ENCODE measurements at places on chromosomes 3 and 15.

- DNase-seq: no peak
These were observed 169.2 kb downstream of the ROBO1 start for GRCh38 chr3:79598594-79598993.

DNA sequence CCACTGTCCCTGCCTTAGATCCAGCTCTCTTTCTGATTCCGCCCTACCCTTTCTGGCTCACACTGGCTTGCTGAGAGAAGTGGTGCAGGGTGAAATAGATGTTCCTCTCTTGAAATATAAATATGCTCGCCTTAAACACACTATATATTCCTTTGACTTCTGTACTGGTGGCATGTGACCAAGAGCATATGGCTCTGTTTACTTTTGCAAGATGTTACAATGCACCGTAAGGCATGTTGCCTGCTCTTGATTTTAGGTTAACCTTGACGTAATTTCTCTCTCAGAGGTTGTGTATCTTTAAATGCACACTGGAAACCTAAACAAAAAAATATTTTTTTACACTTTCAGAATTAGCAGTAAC is 749 bp downstream of the RSRC1 start:
- DNase-seq: no peak

DNA sequence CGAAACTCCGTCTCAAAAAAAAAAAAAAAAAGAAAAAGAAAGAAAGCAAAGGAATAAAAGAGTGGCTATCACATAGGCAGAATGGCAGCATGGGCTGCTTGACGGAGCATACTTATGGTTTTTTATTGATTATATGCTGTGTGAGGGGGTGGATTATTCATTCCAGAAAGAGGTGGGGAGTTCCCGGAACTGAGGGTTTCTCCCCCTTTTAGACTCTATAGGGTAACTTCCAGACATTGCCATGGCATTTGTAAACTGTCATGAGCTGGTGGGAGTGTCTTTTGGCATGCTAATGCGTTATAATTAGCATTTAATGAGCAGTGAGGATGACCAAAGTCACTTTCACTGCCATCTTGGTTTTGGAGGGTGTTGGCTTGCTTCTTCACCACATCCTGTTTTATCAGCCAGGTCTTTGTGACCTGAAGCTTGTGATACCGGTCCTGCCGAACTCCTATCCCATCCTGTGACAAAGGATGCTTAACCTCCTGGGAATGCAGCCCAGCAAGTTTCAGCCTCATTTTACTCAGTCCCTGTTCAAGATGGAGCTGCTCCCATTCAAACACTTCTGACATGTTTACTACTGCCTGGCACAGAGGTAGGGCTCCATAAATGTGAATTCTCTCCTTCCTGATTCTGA is 15.8 kb upstream of the ABHD17C start:
- no peak for DNase-seq

- DNase-seq: no peak
These were observed 422.5 kb upstream of the CDIN1 start for GRCh38 chr15:36156879-36157427.

DNA sequence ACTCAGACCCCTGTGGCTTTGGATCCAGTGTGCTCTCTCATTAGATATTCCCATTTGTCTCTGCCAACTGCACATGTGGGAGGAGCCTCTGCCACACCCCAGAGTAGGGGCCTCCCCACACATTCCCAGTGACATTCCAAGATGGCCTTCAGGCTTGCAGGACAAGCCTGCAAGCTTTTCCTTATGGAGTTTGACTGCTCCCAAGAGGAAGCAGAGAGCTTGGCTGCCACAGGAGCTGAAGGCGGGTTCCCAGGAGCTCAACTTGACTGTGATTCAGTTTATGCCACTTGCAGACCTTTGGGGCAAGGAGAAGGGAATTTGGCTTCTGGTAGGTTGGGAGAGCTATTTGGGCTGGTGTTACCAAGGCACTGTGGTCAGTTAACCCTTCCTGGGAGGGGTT is 22.5 kb upstream of the EPHB1 start:
- DNase-seq: no peak

DNA sequence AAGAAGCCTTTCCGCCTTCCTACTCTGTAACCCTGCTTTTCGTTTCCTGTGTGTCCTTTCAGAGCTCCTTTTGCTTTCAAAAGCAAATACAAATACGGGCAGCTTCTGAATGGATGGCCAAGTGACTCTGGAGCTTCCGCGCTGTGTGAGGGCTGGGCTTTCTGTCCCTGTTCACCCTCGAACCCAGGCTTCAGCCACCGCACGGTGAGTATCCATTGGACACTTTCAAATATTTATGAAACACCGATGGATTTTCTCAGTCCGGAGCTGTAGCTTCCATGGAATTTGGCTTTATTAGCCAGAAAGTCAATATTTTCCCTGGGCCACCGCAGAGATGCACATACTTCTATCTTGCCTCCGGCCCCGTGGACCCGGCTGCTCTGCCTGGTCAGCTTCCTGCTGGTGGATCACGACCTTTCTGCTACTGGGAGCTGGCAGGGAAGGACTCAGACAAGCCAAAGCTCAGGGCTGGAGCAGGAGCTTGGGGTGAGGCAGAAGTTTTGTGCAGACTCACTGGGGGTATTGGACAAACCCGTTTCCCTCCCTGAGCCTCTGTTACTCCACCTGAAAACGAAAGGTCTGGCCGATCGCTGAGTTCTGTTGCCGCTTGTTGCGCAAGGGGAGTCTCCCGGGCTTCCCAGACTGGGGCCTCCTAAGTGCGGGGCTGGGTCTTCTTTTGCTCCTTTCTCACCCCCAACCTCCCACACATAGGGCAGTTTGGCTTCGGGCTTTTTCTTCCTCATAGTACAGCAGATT is 63.6 kb downstream of the LINGO1 start:
- no peak for DNase-seq

GRCh38 chr15:87245592-87245991 is 1010.9 kb downstream of the NTRK3 start:
- no peak for DNase-seq

DNA sequence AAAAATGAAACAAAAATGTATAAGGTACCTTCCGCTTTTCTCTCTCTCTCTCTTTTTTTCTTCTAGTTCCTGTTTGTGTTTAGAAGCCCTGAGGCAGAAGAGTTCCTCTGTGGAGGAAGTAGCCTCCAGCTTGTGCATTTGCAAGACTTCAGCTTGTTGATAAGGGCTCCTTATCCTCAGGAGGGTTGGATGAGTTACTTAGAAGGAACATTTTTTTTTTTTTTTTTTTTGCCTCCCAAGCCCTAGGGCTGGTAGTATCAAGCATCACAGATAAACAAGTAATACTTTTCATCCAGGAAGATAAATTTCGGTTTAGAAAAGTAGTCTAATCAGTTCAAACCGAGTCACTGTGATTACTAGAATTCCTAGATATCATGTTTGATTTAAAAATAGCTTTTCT is 91.0 kb upstream of the CBLB start:
- DNase-seq: no peak

- DNase-seq: no peak
These were observed 1.1 kb upstream of the DNAJC13 start for GRCh38 chr3:132416161-132416560.

DNA sequence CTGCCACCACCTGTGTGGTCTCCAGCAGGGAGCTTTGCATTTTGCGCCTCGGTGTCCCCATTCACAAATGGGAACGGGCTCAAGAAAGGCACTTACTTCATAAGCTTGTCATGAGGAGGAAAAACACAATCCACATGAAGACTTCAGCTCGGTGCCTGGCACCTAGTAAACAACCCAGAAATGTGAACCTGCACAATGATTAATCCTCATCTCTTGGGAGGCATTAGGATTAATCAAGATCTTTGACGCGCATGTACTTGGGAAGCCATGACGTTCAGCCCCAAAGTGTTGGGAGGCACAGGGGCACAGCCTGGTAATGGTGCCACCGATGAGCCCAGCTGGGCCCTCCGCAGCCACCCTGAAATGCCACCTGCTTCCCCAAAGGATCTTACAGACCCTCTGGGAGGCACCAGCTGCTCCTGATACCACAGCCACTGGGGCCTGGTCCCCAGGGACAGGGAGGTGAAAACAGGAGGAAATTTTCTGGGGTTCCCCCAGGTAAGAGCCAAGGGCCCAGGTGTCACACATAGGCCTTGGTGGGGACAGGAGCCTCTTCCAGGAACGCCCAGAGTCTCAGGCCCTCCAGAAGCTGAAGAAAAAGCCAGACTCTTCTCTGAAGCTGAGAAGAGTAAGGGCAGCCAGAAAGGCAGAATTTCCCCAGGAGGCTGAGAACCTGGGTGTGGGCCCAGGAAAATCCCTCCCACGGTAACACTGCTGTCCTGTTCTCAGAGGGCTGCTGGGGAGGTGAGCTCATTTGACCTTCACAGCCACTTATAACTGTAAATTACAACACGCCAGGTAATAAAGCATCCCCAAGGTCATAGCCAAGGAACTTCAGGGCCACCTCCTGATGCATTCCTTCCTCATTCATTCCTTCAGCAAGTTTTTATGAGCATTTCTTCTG is 507.5 kb downstream of the SHQ1 start:
- no peak for DNase-seq

DNA sequence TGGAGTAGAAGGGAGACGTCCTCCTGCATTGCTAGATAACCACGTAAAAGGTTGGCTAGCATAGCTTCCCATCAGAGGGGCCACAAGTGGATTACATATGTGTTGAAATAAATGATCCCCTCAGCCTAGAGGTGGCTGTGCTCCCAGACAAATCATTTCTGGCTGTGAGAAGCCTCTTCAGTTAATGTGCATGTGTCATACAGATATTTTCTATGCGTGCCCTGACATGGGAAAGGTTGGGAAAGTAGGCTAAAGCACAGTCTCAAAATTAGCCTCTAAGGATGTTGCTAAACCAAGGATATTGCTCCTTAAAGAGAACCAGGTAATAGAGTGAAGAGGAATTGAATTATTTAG is 17.8 kb downstream of the USP3 start:
- DNase-seq: no peak

- no peak for DNase-seq
These were observed 156.2 kb upstream of the WNT5A start for GRCh38 chr3:55643283-55643682.

DNA sequence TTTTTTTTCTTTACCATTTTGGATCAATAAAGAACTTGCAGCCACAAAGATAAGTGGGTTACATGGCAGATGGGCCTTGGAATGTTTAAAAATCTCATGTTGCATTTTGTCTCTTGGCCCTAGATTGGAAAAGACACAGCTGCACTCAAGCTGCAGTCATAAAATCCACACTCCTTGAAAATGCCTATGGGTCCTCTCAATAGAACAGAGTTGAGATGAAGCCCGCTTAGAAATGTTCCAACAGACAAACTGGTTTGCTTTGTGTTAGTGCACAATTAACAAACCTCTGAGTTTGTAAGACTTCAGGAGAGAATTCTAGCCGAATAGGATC is 401.2 kb upstream of the CDIN1 start:
- DNase-seq: no peak

DNA sequence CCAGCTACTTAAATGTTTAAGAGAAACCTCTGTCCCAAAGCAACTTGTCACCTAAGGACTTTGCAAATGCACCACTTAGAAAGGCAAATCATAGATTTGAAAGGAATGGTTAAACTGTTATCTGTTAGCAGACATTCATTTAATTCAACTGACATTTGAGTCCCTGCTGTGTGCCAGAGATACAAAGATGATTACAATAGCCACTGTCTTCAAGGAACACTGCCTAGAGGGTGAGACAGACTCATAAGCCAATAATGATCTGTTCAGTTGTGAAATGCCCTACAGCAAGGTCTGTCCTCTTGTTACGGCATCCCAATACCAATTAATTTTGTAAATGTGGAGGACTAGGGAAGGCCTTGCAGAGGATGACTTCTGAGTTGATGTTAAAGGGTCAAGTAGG is 113.1 kb downstream of the ATG7 start:
- DNase-seq: no peak

DNA sequence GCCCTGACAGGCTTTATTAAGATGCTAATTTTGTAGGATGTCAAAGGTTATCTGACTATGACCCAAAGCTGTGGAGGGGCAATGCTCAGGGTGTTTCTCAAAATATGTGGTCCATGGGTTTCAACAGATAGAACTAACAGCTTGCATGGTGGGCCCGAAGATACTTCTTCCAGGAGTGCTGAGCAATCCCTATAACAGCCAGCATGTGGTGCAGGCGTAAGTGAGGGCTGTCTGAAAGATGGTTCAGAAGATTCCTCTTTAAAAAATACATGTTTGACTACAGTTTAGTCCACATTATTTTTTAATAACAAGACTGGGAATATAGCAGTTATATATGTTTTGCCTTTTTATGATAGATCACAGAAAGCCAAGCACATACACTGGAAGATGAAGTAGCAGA is 7.6 kb downstream of the SCG3 start:
- DNase-seq: no peak

DNA sequence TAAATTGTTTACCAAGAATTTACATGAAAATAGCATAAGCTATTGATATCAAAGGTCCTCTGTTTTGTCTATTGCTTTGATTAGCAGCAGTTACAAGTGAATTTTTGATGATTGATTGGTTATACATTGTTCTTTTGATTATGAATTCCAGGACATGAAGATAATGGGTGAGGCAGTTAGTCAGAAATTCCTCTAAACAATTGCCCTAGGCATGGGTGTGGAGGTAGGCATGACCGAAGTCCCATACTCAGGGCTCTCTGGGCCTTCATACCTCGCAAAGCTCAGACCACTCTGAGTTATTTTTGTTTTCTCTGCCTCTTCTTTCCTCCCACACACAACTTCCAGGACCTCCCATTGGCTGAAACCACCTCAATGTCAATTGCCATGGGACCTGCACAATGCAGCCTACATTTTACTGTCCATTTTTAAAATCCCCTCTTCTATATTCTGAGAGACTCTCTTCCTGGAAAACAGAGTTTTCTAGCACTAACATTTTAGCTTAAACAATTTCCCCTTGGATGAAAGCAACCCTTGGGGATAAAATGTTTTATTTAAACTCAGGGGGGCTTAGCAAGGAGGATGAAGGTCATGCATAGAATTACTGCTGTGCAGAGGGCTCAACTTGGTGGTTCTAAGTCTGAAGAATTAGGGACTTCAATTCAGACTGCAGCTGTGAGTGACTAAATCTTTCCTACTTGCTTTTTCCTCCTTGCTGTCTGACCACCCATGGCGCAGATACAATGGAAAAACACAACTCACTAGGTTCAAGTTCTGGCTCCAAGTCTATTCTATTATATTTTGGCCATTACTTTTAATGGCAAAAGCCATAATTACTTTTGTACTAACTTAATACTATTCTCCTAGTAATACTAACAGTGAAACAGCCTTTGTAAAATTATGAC is 594.8 kb downstream of the NTRK3 start:
- DNase-seq: no peak

GRCh38 chr3:165641569-165642310 is 195.5 kb downstream of the BCHE start:
- DNase-seq: no peak

DNA sequence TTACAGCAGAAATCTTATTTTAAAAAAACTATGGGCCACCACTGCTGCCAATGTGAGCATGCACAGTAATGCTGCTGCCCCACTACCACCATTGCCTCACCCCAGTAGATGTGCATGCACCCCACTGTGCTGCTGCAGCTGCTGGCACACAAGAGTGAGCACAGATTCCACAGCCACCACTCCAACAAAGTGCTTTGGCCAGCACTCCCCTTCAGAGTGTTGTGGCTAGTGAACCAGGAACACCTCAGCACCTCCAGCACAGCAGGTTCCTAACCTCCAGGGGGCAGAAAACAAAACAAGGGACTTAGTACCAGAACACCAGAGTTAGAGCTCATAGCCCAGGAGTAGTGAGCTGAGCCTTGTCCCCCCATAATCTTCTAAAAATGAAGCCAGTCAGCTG is 629.6 kb downstream of the PYDC2 start:
- no peak for DNase-seq

- no peak for DNase-seq
These were observed 65.4 kb downstream of the BDH1 start for GRCh38 chr3:197490098-197491058.
